RPMI7951 (cell line): ENCODE measurements at places on chromosomes 12 and 14. TPM values are rescaled to one million over a fixed set of nuclear protein-coding genes. Genes with fewer than 3 reads are reported as not detected.

GRCh38 chr14:65360144-65360784, 52.3 kb upstream of the FUT8 start:
- no peak for DNase-seq

DNA sequence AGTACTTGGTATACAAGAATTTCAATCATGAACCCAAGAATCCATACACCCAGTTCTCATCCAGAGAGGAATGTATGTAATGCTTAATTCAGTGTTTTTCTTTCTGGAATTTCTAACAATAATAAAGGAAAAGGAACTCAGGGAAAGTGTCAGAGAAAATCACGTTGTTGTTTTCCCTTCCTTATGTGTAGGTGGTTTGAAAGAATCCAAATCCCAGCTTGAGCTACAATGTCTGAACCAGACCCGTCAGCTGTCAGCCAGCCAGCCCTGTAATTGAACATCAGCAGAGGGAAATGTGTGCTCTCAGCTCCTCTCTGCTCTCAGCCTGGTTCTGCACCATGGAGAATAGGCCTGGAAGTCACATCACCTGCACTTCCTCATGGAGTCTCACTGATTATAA, 126.5 kb downstream of the TMEM30B start:
- DNase-seq: no peak

DNA sequence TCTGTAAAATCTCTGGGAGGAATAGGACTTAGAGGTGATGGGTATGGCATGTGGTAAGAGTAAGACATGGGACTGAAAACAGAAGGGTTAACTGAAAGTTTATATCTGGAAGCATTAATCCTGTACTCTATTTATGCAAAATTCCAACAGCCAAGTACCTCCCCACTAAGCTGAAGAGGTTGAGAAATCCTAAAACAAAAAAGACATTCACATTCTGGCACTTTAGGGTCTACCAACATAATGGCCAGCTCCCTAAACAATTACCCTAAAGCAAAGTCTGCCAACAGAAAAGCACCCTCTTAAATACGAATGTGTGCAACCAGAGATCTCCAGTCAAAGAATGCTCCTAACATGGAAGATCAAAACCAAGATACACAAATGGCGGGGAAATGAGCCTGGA, 87.4 kb downstream of the GTF2A1 start:
- DNase-seq: no peak

DNA sequence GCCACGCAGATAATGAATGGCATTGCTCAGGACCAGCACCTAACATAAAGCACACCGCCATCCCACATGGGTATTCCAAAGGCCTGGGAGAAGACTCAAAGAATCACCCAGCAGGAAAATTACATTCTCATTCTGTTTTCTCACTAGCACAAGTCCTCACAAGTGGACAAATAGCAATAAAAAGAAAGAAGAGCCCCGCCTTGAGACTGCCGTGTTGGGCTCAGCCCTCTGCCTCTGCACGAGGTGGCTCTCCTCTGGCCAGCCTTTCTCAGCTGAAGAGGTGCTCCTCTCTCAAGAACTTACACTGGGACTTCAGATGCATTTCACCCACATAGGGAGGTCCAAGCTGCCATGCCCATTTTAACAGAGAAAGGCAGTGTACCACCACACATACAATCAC, 207.5 kb downstream of the SPTSSA start:
- DNase-seq: no peak

DNA sequence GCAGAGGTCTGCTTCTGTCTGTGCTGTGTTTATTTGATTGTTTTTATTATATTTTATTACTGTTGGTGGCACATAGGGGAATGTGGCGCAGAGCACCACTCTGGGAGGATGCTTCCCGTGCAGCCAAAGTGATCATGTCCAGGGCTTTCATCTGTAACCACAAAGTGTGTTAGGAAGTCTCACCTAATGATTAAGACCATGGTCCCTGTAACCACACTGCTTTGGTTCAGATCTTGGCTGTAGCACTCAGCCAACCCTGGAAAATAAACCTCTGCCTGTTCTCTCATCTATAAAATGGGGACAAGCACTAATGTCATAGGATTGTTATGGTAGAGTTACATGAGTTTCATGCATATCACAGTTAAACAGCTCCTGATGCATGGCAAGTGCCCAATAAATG, 1.9 kb downstream of the RESF1 start:
- no peak for DNase-seq

GRCh38 chr14:36270191-36270590, 50.2 kb downstream of the MBIP start:
- DNase-seq: no peak

- no peak for DNase-seq
Observed at GRCh38 chr14:106060276-106060975, 534.0 kb downstream of the TMEM121 start.

DNA sequence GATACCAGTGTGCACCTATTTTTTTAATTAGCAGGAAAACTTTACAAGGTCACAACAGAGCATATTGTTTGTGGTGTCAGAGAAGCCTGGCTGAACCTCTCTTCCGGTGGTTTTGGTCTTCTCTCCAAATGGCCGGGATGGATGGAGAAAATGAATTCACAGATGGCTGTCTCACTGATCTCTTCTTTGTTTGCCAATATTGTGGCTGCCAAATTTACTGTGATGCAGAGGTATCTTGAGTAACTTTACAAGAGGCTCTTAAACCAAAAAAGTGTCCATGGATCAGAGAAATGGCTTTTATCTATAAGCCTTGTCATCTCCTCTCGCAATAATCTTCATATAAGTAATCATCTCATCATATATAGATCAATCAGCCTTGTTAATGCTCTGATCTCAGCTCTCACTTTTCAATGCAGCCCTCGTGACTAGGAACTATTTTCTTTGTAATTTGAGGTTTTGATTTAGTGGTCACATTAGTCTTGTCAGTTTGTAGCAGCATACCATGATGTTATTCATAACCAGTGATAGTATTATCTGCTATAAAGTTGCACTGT, 308.1 kb downstream of the EGLN3 start:
- peak; percentile 67 for DNase-seq

DNA sequence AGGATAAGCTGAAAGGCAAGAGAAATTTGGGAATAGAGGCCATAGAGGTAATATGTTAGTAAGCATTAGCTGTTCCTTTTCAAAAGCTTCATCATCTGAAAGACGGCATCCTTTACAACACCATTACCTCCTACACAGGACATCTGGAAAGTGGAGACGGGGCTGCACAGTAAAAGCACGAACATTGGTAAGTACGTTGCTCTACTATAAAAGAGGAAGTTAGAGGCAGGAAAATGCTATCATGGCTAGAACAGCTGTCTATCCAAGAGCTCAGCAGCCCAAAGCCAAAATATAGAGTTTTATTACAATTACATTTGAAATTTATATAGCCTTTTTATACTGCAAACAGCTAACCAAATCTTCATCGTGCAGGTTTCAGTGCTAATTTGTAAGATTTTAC, 172.3 kb upstream of the GRIP1 start:
- no peak for DNase-seq

DNA sequence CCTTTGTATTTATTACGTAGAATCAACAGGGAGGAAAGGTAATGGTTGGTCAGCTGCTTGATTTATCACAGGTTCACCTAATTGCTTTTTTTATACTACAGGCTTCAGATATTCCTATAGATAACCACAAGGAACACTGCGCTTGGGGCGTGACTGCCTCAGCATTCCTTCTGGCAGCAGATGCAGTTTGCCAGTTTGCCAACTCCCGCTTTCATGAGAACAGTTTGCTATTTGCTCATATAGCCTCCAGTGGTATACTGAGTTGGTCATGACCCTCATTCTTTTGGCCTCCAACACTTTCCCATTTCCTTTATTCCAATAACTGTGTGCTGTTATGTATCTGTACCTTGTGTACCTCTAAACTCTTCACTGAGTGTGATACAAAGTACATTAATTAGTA, 38.6 kb upstream of the ACSM4 start:
- DNase-seq: peak; percentile 62

DNA sequence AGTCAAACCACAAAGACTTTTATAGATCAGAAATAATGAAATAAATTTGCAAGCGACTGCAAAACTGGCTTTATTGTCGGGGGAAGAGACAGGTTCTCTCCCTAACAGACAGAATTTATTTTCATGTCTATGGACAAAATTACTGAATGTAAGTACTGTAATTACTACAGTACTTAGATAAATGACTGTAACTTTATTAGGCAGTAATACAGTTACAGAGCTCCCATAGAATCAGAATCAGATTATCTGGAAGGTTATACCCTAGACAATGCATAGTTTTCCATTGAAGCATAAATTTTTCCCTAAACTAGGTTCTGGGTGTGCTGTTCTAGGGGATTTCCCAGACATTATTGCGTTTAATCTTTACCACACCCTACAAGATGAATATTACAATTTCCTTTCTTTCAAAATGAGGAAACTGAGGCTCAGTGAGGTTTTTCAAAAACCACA, 114.2 kb downstream of the C12orf75 start:
- DNase-seq: no peak

GRCh38 chr14:67952786-67953185, 133.2 kb downstream of the RAD51B start:
- no peak for DNase-seq

DNA sequence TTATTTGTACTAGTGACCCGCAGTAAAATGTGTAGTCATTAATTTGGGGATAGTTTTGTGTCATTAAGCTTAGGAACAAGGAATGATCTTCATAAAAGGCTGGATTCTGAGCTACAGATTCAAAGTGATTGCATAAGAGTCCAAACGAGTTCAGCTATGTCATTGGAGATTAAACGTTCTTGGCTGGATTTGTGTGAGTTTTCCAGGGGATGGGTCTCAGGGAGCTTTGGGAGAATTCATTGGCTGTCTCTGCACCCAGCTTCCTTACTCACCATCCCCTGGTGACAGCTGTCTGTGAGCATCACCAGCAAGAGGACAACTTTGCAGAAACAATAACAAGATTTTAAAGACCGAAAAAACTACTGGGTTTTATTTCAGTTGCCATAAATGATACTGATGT, 130.4 kb downstream of the DAAM1 start:
- no peak for DNase-seq

DNA sequence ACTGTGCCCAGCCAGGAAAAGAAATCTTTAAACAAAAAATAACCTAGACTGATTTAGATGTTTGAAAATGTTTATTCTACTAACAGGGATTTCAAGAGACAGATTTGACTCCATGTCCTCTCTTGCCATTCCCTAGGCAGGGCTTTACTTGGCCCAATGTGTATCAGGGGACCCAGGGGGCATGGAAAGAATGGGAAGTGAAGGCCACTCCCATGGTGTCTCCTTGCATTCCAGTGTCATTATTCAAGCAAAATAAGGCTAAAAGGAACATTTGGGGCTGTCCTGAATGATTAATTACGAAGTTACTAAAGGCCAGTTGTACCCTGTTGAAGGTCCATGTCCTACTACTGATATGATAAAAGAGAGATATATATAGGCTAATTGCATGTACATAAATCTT, 151.9 kb upstream of the ATF7IP start:
- DNase-seq: no peak

- peak; percentile 14 for DNase-seq
Observed at GRCh38 chr12:115433014-115433634, 749.1 kb upstream of the TBX3 start.

- DNase-seq: peak; percentile 66
Observed at GRCh38 chr14:32710731-32711680, 227.7 kb upstream of the NPAS3 start.

DNA sequence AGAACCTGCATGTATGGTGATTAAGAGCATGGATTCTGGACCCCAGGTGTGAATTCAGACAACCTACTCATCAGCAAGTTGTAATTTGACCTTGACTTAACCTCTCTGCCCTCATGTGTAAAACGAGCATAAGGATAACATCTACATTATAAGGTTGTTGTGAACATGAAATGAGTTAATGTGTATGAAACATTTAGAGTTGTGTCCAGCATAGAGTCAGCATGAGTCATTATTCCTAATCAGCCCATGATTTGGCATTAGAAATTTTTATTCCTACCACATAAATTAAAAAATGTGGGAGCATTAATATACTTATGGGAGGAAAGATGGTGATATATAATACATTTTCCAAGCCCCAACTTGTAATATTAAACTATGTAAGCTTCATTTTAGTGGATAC, 95.9 kb upstream of the DDHD1 start:
- no peak for DNase-seq

DNA sequence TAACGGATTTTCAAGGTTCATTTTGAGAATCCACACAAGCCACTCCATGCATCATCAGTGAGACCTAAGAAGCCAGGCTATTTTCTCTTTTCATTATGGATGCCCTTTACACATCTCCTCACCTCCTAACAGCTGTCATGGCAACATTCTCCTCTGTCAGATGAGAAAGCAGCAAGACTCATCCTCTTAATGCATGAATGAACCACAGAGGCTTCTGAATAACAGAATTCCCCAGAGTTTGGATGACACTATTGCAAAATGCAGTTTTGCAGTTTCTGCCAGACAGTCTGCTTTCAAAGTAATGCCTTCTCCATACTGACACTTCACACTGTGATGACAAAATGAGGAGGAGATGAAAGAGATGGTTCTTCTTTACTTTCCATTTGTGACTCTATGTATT, 286.7 kb upstream of the GRIP1 start:
- no peak for DNase-seq

DNA sequence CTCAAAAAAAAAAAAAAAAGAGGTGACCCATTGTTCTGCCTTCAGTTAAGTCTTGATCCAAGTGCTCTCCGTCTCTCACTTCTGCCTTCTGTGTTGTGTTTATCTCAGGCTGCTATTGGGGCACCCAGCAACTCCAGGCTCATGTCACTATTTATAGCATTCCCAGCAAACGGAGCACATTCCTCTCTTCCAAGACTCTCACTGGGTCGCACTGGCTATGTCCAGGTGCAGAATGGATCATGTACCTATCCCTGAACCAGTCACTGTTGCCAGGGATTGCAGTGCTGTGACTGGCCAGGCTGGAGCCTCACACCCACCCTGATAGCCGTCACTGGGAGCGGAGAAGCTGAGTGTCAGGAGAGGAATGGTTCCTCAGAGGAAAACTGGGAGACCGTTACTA, 31.2 kb downstream of the RHOF start:
- no peak for DNase-seq

DNA sequence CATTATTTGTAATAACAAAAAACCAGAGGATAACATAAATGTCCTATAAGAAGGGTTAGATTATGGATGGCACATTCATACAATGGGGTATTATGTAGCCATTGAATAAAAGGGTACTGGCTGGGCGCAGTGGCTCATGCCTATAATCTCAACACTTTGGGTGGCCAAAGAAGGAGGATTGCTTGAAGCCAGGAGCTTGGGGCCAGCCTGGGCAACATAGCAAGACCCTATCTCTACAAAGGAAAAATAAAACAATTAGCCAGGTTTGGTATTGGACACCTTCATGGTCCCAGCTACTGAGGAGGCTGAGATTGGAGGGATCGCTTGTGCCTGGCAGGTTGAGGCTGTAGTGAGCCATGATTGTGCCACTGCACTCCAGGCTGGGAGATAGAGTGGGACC, 14.8 kb downstream of the PTPN11 start:
- DNase-seq: no peak

- DNase-seq: no peak
Observed at GRCh38 chr14:90321891-90322290, 9.8 kb downstream of the NRDE2 start.

BATF gene
- total RNA-seq: 3.6 and 3.9 TPM in 2 replicates

FGD4 gene
- 1.4 and 2.0 TPM in 2 replicates for total RNA-seq

CYP27B1 gene
- 1.1 and 1.2 TPM in 2 replicates for total RNA-seq

DUSP6 gene
- total RNA-seq: 36.3 and 39.8 TPM in 2 replicates

CS gene
- total RNA-seq: 89.0 and 110 TPM in 2 replicates

NDUFA9 gene
- total RNA-seq: 59.3 and 83.0 TPM in 2 replicates

OR4E2 gene
- not detected in 2 replicates for total RNA-seq

GUCY2C gene
- total RNA-seq: not detected in 2 replicates

LRP1-AS gene
- not detected in 2 replicates for total RNA-seq

KLHL33 gene
- not detected in 2 replicates for total RNA-seq

CIT gene
- 35.6 and 36.0 TPM in 2 replicates for total RNA-seq
